ENCODE measurements at places on chromosomes 13 and 19.
A peak's percentile ranks its signal among the peaks of the same experiment; 100 is the strongest.

GRCh38 chr13:25529425-25529824, 157.7 kb downstream of the ATP8A2 start:
- DNase-seq, result no peak

DNA sequence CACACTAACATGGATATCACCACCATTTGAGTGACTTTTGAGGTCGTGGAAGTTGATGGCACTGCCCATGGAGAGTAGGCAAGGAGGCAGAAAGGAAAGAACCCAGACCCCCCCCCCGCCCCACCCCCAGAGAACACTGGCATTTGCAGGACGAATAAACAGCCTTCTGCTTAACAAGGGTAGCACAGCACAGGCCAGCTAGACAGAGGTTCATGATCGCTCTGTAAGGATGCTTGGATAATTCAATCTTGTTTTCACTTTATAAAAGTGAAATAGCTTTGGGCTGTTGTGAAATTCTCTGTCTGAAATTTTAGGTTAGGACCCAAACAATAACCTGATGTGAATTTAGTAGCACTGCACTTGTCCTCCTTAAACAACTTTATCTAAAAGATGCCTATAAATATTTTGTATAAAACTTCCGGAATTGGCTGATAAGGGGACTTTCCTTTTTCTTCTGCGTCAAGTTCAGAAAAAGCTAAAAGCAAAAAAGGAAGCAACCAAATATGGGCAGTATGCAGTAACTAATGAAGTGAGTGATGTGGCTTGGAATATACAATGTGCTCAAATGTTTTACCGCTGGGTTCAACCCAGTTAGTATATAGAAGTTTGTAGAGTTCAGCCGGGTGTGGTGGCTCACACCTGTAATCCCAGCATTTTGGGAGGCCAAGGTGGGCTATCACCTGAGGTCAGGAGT, 163.7 kb downstream of the SHISA2 start:
- no peak for DNase-seq

GRCh38 chr19:1474011-1474764, 4.8 kb downstream of the C19orf25 start:
- no peak for DNase-seq

GRCh38 chr19:14577885-14578427, 4.9 kb upstream of the CLEC17A start:
- no peak for DNase-seq

- no peak for DNase-seq
These were observed 13.2 kb upstream of the ZNF492 start for GRCh38 chr19:22620912-22621311.

DNA sequence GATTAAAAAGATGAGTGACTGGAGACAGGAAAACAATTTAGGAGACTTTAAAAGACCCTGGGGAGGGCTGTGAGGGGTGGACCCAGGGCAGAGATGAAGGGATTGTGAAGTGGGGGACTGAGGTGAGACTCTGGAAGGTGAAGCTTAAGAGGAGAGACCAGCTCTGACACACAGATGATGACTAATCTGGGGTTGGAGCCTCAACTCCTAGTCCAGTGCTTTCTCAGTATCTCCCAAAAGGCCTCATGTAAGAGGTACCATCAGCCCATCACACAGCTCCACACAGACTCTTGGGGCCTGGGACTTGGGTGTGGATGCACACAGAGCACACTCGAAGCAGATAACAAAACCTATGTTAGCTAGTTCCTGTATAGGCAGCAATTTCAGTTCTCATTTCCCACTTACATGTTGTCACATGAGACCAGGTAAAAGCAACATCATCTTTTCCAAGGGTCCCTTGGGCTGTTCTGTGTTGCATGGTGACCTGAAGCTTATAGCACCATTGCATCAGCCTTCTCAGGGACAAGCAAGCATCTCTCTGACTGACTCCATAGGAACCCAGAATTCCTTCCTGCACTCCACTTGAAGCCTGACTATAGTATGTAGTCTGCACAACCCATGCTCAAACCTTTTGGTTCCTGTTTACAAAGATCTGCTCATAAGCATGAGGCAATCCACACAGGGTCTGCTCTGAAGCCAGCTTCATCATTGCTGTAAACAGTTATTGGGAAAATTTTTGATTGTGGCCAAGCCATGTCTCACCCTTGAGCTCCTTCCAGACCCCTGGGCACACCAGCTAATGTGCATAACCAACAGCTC, 88.6 kb upstream of the MYCBP2 start:
- DNase-seq, result no peak

DNA sequence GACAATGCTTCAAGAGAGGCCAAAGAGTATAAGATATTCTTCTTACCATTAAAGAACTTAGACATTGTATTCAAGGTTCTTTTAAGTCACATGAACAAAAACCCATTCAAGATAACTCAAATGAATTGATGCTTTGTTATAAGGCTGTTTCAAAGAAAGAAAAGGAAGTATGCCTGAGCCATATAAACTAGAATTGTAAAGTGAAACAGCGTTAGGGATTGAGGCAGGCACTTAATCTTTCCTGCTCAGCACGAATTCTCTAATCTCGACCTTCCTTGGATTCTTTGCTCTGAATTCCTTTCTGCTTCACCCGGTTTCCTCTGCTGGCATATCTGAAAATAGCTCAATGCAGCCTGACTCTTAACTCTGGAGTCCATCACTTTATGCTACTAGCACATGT, 595.4 kb downstream of the DIAPH3 start:
- no peak for DNase-seq

DNA sequence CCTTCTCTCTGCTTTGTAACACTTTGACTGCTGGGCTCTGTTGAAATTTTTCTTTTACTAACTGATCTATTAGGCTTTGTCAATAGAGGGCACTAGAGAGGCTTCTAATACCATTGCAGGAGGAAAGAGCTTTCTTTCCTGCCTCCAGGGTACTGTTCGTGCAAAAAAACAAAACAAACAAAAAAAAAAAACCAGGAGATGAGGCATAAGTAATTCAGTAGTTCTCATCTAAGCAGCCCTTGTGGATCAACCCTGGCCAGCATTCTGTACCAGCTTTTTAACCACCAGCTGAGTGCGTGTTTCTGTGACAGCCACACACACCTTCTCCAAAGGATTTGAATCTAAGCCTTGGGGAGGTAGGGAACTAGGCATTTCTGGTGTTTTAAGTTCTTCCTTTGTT, 1707.6 kb upstream of the SLC10A2 start:
- no peak for DNase-seq

DNA sequence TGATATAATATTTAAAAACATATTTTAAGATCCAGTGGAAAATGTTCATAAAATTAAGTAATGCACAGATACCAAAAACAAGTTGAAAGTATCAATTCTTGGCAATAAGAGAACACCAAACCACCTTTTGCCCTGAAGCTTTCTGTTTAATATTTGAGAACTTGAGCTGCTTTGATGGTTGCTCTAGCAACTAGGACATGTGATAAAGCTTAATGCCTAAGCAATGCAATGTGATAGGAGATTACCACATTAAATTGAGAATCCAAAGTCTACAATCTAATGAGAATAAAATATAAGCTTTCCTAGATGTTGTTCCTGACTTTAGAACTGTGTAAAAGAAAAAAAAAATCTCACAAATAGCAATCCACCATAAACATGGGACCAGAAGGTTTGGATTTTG, 1367.5 kb upstream of the PCDH9 start:
- DNase-seq, result no peak

DNA sequence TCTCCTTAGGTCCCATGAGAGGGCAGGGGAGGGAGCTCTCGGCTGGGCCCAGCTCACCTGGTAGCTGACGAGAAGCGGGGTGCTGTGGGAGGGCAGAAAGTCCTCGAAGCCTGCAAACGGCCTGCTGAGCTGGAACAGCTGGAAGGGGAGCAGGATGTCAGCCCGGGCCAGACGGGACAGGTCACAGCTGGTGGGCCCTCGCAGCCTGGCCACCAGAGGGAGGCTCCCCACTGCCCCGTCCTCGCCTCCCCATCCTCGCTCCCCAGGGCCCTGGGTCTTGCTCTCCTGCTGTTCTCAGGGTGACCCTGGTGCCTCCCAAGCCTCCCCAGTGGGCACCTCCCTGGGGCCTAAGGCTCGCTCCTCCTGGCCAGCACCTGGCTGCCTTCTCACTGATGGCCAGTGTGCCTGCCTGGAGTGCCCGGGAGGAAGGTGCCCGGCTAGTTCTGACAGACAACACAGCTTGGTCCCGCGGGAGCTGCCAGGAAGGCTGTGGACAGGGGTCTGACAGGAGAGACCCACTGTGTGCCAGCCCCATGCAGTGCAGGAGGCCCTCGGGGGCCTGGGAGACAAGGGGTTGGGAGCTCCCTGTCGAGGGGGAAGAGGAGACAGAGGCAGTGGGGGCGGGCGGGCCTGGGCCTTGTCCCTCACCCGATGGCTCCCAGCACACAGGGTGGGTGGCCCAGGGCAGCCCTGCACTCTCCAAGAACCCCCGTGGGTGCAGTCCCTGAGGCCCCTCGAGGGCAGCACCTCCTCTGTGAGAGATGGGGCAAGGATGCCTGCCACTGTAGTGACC, 20.3 kb downstream of the GPX4 start:
- no peak for DNase-seq

GRCh38 chr19:3281026-3281425, 56.6 kb downstream of the CELF5 start:
- DNase-seq, result no peak

- DNase-seq, result no peak
These were observed 123.1 kb downstream of the RBM26 start for GRCh38 chr13:79282976-79283375.

GRCh38 chr13:20984879-20985278, 76.5 kb downstream of the LATS2 start:
- no peak for DNase-seq

GRCh38 chr19:35549879-35550523, 4.6 kb downstream of the TMEM147 start:
- DNase-seq, result no peak

- no peak for DNase-seq
These were observed 243.5 kb downstream of the RGCC start for GRCh38 chr13:41700790-41701310.

DNA sequence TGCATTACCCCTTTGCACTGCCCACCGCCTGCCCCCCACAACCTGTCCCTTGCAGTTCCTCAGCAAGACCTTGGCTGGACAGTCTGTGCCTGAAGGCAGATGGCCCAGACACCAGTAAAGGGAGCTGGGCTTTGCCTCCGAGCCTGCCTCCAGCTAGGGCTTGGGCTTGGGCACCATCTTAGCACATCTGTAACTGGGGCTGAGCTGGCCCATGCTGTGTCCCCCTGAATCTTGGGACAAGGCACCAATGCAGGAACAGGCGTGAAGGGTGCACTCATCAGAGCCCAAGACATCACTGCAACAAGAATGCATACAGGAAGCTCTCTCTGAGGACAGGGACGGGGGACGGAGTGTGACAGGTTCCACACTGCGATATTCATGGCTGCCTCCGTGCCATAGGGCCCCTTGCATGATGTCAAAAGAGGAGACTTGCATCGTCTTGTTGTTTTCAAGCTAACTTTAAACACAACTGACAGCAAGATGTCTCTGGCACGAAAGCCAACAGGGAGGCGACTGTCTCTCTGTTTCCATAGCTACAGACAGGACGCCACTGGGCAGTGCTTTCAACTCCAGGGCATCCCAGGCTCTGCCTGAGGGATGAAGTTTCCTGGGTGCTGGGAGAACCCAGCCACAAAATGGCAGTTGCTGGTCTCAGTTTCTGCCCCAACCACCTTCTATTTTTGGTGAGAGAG, 8.7 kb upstream of the CHST8 start:
- no peak for DNase-seq

DNA sequence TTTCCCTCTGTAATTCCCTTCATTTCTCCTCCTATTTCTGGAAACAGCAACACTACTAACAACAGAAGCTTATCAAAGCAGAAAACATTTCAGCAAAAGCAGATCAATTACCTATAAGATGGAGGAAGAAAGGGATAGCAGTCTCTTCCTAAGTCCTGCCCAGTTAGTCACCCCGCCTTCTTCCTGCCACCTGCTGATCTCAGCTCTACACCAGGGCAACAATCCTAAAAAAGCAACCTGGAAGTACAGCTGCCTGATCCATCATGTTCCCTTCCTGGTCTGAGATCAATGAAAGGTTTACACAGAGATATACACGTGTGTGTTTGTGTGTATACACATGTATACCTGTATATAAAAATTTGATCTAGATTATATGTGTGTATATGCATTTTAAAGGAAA, 59.4 kb downstream of the TSC22D1 start:
- no peak for DNase-seq

- peak; percentile 94 for DNase-seq
These were observed 20.0 kb downstream of the TICAM1 start for GRCh38 chr19:4811328-4812131.

DNA sequence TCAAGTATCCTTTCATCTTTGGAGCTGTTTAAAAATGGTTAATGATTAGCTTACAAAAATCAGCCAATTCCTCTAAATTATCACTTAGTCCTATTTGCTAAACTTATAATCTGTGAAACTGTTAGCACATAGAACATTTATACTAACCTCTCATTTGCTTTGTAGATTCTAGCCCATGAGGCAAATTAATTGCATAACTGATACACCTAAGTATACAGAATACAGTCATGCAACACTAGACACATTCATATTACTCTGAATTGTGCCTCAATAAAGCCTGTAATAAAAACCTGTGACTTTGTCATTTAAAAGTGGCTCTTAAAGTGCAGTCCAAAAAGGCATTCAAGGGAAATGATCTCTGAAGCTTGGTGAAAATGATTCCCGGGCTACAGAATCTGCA, 21.0 kb downstream of the SERPINE3 start:
- DNase-seq, result no peak

DNA sequence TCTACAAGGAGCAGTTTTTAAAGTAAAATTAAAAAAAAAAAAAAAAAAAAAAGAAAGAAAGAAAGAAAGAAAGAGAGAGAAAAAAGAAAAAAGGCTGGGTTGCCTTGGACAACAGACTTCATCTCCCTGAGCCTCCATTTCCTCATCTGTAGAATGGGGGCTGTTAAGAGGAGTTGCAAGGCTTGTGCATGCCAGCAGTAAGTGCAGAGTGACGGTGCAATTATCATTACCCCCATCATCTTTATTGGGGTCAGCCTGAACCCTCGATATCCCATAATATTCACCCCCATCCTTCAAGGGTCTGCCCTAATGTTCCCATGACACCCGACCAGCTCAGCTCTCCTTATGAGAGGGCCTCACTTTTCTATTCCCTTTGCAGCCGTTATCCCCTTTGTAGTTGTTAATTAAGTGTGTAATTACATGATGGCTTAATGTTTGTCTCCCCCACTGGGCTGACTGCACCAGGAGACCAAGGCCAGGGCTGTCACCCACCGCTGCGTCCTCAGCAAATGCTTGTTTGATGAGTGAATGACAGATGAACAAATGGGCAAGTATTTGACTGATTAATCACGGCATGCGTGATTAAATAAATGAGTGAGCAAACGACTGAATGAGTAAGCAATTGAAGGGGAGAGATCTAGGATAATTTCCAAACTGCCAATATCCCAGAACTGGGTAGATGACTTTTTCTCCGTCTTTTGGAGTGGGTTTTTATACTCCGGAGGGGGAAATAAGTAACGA, 10.1 kb downstream of the FOSB start:
- no peak for DNase-seq

DNA sequence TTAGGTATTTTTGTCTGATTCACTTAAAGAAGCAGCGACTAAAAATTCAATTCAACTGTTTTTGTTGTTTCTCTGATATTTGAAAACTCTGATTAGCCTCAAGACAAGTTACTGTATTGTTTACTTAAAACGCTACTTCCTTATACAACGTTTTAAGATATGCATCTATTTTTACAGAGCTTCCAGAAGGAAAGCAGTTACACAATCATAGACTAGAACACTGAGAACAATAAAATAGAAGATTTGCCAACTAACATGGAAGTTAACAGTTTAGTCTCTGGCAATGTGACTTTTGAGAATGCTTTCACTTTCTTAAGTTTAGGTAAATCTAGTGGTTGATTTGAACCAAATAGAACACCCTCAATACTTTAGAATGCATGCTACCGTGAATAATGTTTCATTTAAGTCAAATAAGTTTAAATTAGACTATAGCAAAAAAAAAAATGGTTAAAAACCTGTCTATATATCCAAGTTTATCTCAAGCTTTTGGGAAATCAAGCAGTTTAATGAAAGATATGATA, 614.8 kb downstream of the DACH1 start:
- no peak for DNase-seq
